ENCODE measurements at places on chromosomes 6 and 20.

DNA sequence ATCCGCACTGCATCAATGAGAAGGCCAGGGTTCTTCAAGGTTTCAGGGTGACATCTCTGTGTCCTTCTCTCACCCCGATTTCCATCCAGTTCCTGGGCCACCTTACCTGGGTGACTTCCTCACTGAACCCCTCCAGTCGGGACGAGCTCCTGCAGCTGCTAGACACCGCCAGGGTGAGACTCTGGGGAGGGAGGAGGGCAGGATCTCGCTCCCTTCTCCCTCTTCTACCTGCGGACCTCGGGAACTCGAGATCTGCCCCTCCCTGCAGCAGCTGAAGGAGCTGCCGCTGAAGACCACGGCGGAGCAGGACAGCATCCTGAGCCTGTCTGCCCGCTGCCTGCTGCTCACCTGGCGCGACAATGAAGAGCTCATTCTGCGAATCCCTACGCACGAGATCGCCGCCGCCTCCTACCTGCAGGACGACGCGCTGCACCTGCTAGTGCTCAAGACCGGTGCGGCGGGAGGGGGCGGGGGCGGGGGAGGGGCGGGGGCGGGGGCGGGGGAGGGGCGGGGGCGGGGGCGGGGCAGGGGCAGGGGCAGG, 7.5 kb downstream of the CCM2L start:
- DNase-seq = no peak

DNA sequence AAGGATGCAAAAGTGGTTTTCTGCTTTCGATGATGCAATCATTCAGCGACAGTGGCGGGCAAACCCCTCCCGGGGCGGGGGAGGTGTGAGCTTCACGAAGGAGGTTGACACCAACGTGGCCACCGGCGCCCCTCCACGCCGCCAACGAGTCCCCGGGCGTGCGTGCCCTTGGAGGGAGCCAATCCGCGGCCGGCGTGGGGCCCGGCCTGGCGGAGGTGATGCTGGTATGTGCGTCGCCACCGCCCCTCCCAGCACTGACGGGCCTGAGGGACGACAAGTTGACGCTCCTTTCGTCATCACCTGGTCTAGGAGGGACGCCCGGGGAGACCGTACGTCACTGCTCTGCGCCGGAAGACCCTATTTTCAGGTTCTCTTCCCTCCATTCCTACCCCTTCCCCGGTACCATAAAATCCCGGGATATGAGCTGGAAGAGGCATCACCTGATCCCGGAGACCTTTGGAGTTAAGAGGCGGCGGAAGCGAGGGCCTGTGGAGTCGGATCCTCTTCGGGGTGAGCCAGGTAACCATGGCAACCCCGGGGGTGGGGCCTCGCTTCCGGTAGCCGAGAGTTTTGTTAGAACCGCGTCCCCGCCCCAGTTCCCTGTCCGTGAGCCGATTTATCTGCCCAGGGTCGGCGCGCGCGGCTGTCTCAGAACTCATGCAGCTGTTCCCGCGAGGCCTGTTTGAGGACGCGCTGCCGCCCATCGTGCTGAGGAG, at the start of gene DXO:
Gene DXO, minus strand, starts transcription at position 146 of the 716 bp plus-strand sequence. CDS start 463 bp downstream, outside the sequence.
- DNase-seq = peak; percentile 99

DNA sequence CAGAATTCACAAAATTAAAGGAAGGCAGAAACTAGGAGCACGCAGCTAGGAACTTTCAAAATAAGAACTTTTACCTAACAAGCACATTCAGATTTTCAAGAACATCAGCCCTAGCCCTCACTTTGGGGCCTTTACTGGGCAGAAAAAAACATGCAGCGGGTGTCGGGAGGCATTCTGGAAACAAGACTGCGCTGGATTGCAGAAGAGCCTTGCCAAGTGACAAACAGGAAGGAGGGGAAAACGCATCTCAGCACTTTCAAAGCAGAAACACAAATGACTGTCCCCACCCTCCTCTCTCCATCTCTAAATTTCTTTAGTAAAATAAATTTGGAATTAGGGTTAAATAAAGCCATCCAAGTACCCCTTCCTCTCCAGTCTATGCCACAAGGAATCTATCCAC, 74.6 kb upstream of the RREB1 start:
- DNase-seq = no peak

- DNase-seq = no peak
Observed at GRCh38 chr6:45923831-45924391, 91.7 kb downstream of the CLIC5 start.

DNA sequence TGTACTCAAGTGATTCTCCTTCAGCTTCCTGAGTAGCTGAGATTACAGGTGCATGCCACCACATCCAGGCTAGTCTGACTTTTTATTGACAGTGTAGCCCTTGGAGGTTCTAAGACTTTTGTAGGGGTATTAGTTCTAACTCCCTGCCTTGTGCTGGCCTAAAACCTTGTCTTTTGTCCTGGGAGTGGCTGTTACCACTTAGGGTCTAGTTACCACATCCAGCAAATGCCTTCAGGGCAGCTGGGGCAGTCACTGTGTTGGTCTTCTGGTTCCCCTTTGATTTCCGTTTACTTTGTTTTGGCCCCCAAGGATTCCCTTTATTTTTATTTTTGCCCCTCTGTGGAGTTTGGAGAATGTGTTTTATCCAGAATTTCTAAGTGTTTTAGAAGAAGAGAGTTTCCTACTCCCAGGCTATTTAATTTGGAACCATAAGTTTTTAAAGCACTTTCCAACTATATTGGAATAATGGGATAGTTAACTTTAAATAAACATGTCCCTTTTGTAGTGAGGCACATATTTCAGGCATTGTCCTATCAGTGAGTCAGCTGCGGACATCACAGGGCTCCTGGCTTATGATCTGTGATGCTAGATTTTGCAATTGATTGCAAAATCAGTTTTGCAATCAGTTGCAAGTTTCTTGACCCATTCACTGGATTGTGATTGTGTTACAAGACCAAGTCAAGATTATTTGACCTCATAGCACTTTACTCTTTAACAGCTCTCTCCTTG, 25.0 kb downstream of the IL22RA2 start:
- DNase-seq = no peak

GRCh38 chr6:80321011-80321410, 214.5 kb downstream of the BCKDHB start:
- no peak for DNase-seq

Measured in COLO829 (cell line).